ENCODE measurements at places on chromosomes 7 and 10.

DNA sequence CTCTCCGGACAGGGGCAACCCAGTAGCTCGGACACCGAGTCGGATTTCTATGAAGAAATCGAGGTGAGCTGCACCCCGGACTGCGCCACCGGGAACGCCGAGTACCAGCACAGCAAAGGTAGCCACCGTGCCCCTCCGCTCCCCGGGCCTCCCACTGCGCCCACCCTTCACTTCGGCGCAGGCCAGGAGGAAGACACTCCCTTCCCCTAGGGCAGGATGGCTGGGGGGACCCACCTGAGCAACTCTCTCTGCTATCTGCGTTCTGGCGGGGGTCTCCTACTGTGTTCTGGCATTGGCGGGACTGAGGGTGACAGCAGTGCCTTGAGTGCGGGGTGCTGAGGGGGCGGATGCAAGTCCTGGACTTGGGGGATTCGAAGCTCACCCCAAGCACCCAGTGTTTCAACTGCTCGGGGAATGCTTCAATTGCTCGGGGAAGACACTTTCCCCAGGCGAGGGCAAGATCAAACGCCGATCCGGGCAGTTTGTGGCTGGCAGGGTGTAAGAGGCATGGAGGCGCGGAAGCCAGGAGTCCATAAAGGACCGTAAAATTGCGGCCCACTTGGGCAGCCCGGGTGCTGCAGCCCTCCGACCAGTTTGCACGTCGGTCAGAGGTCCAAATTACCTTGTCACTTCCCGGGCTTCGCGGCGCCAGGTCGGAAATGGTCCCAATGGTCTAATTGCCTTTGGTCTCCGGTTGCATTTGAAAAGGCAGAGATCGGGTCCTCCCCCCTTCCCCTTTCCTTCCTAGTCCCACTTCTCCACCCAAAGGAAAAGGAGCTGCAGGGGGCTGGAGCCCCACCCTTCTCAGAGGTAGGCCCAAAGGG lies 950 bp downstream of the EVX1 start:
- no peak for DNase-seq

- no peak for DNase-seq
These were observed 185.2 kb downstream of the AGMO start for GRCh38 chr7:15376600-15376999.

DNA sequence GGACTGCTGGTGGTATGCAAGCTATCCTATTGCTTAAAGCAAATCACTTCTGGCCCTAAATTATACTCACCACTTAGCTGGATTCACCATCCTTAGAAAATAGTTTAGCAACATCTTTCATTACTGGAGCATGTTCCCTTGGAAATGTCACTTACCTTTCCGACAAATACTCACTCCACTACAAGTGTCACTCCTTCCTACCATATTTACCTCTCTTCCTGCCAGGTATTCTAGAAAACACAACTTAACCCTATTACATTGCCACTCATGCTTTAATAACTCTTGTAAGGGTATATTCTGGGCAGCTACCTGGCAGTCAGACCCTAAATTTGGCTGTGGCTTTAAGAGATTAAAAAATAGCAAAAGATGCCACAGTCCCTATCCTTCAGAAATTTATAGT lies 37.5 kb upstream of the CTNNA3 start:
- no peak for DNase-seq

DNA sequence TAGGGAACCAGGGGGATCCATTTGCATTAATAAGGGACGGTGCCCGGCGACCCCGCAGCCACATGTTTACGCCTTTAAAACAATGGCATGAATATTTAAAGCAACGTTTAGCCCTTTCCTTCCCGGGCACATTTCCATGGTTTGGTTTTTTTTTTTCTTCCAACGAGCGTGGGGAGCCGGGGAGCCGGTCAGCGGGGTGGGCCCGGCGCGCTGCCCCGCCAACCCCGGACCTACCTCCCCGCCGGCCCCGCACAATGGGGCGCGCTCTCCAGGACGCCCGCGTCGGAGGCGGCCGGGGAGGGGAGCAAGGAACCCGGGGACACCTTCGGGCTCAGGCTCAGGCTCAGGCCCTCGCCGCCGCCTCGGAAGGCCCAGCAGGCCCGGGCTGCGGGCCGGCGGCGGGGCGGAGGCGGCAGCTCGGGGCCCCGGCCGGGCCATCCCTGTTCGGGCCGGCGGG lies 1.0 kb downstream of the SEPHS1 start:
- no peak for DNase-seq

GRCh38 chr10:55224007-55224781 lies 423.2 kb upstream of the PCDH15 start:
- no peak for DNase-seq

DNA sequence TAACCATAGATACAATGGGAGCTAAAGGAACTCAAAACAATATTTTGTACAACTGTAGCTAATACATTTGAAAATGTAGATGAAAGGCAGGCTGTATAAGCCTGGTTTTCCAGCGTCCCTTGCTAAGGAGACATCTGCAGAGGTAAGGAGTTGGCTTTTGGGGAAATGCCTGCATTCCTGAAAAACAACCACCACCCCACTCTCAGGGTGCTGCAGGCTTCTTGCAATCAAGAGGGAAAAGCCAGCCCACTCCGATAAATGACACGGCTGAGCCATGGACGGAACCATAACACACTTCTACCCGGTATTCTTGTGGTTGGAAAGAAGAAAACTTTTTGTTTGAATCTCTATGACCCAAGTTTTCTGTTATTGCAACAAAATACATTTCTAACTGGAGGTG lies 200.3 kb downstream of the TEX36 start:
- no peak for DNase-seq

DNA sequence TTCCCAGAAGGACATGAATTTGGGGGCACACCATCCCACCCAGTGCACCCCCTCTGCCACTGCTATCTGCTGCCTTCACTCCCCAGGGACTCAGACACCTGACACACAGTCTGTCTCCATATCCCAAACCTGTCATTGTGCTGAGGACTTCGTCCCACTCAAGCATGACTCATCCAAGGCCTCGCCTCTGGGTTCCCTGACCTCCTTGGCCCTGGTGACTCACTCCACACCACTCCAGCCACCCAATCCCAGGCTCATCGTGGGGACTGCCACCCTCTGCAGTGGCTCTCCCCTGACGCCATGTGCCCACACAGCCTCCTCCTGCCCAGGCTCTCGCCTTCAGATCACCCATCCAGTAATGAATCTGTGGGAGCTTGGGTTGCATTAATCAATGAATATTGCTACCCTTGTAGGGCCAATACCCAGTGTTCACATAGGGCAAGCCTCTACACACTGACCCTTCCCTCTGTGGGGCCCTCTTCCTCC lies 6.6 kb upstream of the INSIG1 start:
- no peak for DNase-seq

GRCh38 chr7:34596887-34597286 lies 61.1 kb upstream of the NPSR1 start:
- no peak for DNase-seq

- DNase-seq, result no peak
These were observed 136.3 kb downstream of the DPY19L1 start for GRCh38 chr7:34900891-34901513.

Data from T-helper 2 cell (primary cell).